ENCODE measurements at places on chromosomes 3 and 15.

- DNase-seq, result no peak
These were observed 4.3 kb upstream of the GLYCTK start for GRCh38 chr3:52283306-52283705.

DNA sequence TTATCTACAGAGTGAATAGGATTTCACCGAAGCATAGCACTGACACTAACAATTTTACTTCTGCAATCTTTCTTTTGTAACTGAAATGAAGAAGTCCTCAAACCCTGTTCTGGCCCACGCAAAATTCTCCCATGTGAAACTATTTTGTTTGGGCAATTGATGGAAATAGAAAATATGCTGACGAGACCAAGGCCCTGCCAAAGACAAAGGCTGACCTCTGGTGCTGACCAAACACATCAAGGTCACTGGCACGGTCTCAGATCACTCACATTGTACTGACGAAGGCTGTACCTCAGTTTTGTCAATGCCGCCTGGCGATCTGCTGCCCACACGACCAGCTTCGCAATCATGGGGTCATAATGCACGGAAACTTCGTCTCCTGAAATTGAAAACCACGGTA, 58.4 kb upstream of the DCUN1D1 start:
- DNase-seq, result no peak

DNA sequence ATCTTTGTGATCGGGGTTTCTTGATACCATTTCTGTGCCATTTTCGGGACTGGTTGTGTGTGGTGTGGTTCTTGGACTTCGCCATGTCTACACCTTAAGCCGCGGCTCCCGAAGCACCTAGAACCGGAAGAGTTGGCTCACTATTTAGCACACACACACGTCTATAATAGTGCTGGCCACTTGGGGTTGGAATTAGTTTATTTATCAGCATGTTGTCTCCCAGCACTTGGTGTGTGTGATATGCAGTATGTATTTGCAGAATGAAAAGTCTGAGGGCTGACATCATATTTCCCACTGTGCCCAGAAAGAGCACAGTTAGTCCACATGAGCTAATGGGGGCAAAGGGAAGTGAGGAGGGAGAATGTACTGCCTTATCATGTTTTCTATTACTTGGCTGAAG, 23.6 kb downstream of the MLH1 start:
- no peak for DNase-seq

DNA sequence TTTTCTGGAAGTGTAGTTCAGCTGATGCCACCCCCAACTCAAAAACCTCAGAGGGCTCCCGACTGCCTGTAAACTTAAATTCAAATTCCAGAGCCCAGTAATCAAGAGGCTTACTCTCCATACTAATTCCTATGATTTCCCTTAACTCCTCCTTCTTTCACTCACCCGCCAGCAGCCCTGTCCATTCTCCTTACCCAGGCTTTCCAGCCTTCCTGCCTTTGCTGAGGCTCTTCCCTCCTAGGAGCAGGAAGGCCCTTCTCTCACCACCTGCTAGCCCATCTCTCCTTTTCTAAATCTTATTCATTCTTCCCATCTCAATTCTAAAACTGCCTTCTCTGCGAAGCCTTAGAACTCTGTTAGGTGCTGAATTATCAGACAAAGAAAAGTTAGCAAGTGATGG, 30.4 kb downstream of the RORA start:
- DNase-seq, result no peak

All from NCI-H1105 treated with DMSO at 0.1 percent for 48 hours (cell line).